ENCODE measurements at places on chromosomes 1 and 21.

GRCh38 chr1:66598670-66599069 is 64.7 kb downstream of the SGIP1 start:
- H3K36me3 ChIP-seq = no peaks in the 10 kb centered on the region
- DNase-seq = no peak
- H3K4me3 ChIP-seq = no peak overlapping the region
- no peak overlapping the region for H3K27ac ChIP-seq
- H3K4me1 ChIP-seq = no peaks in the 10 kb centered on the region

GRCh38 chr21:42587036-42587435 is 66.4 kb upstream of the PDE9A start:
- DNase-seq = no peak

- DNase-seq = no peak
- H3K4me1 ChIP-seq = no peaks in the 10 kb centered on the region
- H3K4me3 ChIP-seq = no peak overlapping the region
- H3K27ac ChIP-seq = no peak overlapping the region
These were observed 417.8 kb downstream of the MRPL39 start for GRCh38 chr21:25189497-25189896.

GRCh38 chr1:11394592-11395245 is 84.2 kb upstream of the DISP3 start:
- DNase-seq = no peak

DNA sequence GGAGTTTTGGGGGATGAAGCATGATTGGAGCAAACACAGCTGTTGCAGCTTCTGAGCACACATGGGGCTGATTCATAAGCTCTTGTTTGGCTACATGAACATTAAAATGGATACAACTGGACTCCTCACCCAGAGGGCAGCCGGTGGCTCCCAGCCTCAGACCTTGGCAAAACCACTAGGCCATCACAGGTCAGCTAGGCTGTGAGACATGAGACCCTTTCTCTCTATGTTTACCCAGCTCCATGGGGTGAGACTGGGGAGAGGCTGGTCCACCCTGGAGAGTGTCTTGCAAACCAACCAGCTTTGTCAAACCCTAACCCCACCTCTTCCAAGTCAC is 388.7 kb downstream of the PTPRU start:
- H3K4me3 ChIP-seq = no peak overlapping the region
- peaks cover 31% of the 10 kb centered on the region for H3K27me3 ChIP-seq
- H3K36me3 ChIP-seq = no peaks in the 10 kb centered on the region
- DNase-seq = no peak
- no peaks in the 10 kb centered on the region for H3K4me1 ChIP-seq

GRCh38 chr1:217847643-217848042 is 216.5 kb downstream of the SPATA17 start:
- no peak overlapping the region for H3K27ac ChIP-seq
- no peak overlapping the region for H3K4me3 ChIP-seq
- no peaks in the 10 kb centered on the region for H3K4me1 ChIP-seq
- no peak for DNase-seq
- no peaks in the 10 kb centered on the region for H3K27me3 ChIP-seq

All from naive thymus-derived CD8-positive, alpha-beta T cell (primary cell).